Colonic mucosa (tissue), 4 donors: ENCODE measurements at places on chromosomes 2 and 18. TPM values are rescaled to one million over a fixed set of nuclear protein-coding genes. Genes with fewer than 3 reads are reported as not detected.

- no peak overlapping the region for H3K27ac ChIP-seq
- H3K4me3 ChIP-seq: no peak overlapping the region
- no peak for DNase-seq
- H3K27me3 ChIP-seq: no peaks in the 10 kb centered on the region
- no peaks in the 10 kb centered on the region for H3K4me1 ChIP-seq
These were observed 2.5 kb upstream of the MREG start for GRCh38 chr2:216015722-216016464.

DNA sequence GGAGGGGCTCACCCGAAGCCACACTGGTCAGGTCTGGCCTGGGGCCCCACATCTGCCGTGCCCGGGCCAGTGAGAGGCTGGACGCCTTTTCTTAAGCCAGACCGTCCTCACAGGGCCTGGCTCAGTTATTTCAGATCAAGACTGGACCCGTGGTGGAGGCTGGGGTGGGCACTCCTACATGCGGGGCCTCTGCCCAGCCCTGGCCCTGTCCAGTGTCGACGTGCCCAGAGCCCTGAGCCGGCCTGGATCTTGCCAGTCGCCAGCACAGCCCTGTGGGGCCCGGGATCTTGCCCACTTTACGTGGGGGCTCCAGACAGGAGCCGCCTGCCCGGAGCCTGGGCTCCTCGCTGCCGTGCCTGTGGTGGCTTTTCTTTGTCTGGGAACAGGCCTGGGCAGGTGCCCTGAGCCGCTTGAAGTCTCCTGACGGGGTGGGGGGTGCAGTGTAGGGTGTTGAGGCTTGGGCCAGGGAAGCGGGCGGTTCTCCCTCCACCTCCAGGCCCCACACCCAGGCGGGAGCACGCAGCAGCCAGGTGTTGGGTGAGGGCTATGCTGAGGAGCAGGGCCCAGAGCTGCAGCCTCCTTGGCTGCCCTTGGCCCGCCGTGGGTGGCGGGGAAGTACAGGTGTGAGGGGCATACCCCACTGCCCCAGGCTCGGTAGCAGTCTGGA, 6.0 kb downstream of the GPC1 start:
- H3K27ac ChIP-seq: no peak overlapping the region
- H3K27me3 ChIP-seq: peaks cover 8% of the 10 kb centered on the region
- no peaks in the 10 kb centered on the region for H3K4me1 ChIP-seq
- H3K36me3 ChIP-seq: no peaks in the 10 kb centered on the region

DNA sequence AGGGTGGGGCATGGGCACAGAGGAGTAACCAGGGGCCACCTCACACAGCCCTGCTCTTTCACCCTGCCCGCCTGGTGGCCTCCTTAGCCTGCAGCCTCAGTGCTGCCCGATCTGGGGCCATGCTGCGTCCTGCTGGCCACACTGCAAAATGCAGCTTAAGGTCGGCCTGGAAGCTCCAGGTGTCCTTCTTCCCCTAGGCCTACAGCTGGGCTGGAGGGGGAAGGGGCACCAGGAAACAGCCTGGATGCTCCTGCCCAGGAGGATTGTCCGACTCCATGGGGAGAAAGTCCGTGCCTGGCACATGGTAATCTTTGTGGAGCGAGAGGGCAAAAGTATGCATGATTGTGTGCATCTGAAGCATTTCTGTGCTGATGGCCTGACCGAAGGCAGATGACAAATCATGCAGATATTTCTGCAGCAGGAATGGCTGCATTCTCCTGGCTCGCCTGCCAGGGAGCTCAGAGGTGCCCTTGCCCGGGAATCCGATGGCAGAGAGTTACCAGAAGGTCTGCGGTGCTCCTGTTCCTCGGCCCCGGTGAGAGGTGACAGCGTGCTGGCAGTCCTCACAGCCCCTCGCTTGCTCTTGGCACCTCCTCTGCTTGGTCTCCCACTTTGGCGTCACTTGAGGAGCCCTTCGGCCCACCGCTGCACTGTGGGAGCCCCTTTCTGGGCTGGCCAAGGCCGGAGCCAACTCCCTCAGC, 12.8 kb upstream of the ALPP start:
- H3K27me3 ChIP-seq: no peaks in the 10 kb centered on the region
- no peak overlapping the region for H3K27ac ChIP-seq
- no peak for DNase-seq

DNA sequence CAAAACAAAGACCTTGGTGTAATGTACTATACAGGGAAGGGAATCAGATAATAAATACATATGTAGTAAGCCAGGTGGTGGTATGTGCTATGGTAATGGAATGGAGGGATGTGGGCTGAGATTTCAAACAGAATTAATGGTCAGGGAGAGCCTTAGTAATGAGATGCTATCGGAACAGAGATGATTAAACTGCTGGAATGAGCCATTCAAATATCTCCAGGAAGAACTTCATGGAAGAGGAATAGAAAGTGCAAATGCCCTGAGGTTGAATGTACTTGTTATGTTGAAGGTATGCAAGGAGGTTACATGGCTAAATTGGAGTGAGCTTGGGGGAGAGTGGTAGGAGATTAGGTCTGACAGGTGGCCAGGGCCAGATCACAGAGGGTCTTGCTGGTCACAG, 5.1 kb downstream of the SERPINB11 start:
- no peaks in the 10 kb centered on the region for H3K27me3 ChIP-seq
- no peak for DNase-seq
- no peaks in the 10 kb centered on the region for H3K4me1 ChIP-seq
- no peak overlapping the region for H3K27ac ChIP-seq
- no peaks in the 10 kb centered on the region for H3K36me3 ChIP-seq

KIAA2012 gene
- not detected for total RNA-seq
